ENCODE measurements at places on chromosomes 2 and 18.

DNA sequence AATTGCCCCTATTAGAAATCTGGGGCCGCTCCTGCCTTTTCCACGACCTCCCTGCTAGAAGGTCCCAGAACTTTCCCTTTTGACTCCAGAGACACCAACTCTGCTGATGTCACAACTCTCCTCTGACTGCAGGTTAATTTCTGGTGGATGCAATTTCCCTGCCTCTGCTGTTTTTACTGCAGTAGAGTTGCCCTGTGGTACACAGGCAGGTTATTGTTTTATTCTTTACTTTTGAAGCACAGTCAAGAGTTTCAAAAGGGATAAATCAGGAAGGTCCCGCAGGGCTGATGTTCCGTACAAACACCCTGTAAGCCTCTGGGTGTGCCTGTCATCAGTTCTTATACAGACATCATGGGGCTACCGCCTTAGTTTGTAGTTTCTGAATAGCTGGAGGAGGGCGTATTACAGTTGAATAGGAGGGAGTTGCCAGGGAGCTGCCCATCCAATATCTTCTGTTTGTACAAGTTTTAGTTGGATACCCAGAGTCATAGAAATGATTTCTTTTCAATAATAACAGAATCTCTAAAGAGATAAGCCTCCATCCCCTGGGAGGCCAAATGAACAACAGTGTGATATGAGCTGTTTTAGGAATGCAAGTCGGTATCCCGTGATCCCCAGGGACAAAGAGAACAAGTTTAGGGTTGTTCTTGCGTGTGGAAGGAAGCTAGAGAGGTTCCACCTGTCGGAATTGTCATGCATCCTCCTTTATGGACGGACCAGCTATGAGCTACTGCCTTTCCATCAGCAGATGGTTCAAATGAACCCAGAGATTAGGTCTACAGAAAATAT, 108.4 kb upstream of the COPS8 start:
- DNase-seq = no peak

DNA sequence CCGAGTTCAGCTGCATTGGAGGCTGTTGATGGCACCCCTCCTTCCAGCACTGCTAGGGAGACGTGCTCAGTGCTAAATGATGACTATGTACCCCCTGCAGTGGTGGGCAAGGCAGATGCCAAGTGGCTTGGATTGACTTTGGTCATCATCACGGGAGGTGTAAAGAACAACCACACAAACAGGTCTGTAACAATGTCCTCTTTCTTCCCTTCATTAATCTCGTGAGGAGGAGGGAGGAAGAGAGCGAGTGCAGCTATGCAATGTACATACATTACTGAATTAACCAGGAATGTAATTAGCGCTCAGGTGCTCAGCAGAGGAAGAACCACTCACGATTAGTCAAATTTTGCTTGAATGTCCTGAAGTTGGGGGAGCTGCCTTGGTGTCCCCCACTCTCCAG, 173.9 kb upstream of the SKOR2 start:
- no peak for DNase-seq

GRCh38 chr2:229057976-229058553, 213.0 kb downstream of the PID1 start:
- no peak for DNase-seq

DNA sequence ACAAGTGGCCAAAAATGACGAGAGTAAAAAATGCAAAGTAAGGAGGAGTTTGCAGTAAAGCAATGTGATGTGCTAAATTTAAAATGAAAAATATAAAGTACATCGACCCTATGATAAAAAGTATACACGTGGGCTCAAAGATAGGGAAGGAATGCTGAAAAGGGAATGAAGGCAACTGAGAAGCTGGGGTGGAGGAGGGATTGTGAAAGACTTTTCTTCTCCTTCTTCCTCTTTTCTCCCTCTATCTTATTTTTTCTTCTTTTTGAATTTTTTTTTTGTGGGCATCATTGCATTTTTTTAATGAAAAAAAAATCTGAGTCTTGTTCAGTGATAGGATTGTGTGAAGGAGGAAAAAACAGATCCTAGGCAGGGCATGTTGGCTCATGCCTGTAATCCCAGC, 57.6 kb upstream of the STK17B start:
- no peak for DNase-seq

GRCh38 chr18:74368901-74369705, 53.5 kb downstream of the C18orf63 start:
- no peak for DNase-seq

DNA sequence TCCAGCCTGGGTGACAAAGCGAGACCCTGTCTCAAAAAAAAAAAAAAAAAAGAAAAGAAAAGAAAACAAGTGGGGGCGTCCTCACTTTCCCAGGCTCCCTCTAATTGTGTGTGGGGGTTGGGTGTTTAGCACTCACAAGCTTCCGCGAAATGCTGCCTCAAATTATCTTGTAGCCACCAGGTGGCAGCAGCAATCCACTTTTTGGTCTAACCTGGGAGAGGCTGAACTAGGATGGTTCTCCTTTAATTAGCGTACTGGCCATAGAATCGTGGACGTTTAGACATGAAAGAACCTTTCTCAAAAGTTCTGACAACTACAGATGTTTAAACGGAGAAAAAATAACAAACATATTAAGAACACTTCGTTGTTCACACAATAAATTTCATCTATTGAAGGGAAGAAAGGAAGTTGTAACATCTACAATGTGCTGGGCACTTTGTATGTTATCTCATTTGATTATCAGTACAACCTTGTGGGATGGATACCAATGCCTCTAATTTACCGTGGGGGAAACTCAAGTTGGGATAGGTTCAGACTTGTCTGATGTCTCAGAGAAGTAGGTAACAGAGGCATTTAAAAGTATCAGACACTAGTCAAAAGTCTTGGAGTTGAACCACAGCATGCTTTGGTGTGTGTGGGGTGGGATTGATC, 122.7 kb upstream of the NABP1 start:
- peak; percentile 58 for DNase-seq

DNA sequence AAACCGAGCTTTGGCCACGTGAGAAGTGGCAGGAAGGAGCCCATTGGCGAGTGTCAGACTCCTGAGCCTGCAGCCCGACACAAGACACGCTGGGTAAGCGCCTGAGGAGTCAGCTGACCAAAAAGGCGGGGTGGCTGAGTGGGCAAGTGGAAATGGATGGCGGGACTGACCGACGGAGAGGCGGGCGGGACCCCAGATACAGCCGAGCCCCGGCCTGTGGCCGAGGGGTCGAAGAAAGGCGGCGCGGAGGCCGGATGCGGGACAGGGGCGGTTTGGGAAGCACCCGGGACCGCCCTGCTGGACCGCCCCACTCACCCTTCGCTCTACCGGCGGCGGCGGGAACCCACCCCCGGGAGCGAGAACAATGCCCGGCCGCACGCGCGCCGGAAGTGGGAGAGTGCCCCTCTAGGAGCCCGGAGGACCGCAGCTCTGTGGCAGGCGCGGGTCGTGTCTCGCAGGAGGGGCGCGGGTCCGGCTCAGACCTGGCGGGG, 22.8 kb downstream of the ZSCAN30 start:
- peak; percentile 77 for DNase-seq

GRCh38 chr18:35086704-35087103, 45.5 kb downstream of the MAPRE2 start:
- DNase-seq = no peak
